ENCODE measurements at places on chromosomes 16 and 17. TPM values are rescaled to one million over a fixed set of nuclear protein-coding genes. Genes with fewer than 3 reads are reported as not detected.

Gene MPP3
- 1.1 TPM for total RNA-seq

Gene BRIP1
- total RNA-seq, result 17.0 TPM

Gene ARMC7
- 6.6 TPM for total RNA-seq

Gene ATP2A1
- total RNA-seq, result 2.0 TPM

Gene TMEM107
- total RNA-seq, result 26.0 TPM

Gene CCL5
- 18.1 TPM for total RNA-seq

Gene LRRC46
- total RNA-seq, result 0.68 TPM

Gene CCL3
- total RNA-seq, result 51.5 TPM

Gene RAC3
- 4.7 TPM for total RNA-seq

Measured in activated naive CD8-positive, alpha-beta T cell treated with anti-CD3 and anti-CD28 coated beads for 36 hours (primary cell).